Panc1 (cell line): ENCODE measurements at places on chromosomes 5 and 9. TPM values are rescaled to one million over a fixed set of nuclear protein-coding genes. Genes with fewer than 3 reads are reported as not detected.

BARX1 gene
- total RNA-seq = 81.2 TPM

GRCh38 chr5:94028001-94028400 lies 286.6 kb upstream of the POU5F2 start:
- DNase-seq = no peak

- DNase-seq = no peak
Measured at GRCh38 chr5:93603078-93603792, 20.2 kb downstream of the NR2F1 start.

DNA sequence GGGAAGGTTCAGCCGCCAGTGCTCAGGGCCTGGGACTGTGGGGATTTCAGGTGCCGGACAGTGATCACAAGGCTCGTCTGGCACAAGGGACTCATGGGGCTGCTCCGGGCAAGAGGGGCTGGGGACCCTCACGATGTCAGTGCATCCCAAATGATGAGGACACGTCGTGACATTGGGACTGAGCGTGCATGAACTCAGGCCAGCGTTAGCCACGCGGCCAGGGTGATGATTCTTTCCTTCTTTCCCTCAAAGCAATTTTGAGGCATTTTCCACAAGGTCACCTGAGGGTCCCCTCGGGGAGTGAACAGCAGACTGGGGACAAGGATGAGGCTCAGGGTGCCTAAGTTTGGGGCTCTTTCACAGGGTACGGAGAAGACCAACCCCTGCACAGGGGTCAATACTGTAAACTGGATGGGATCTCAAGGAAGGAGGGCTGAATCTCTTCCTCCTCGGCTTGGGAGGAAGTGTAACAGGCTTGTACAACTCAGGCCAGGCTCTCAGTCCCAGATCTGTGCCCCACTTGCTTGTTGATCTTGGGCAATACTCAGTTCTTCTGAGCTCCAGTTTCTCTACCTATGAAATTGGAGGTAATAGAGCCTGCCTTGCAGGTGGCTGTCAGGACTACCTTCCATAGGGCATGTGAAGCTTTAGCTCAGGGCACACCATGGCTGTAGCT lies 78.5 kb downstream of the PRRT1B start:
- no peak for DNase-seq

DNA sequence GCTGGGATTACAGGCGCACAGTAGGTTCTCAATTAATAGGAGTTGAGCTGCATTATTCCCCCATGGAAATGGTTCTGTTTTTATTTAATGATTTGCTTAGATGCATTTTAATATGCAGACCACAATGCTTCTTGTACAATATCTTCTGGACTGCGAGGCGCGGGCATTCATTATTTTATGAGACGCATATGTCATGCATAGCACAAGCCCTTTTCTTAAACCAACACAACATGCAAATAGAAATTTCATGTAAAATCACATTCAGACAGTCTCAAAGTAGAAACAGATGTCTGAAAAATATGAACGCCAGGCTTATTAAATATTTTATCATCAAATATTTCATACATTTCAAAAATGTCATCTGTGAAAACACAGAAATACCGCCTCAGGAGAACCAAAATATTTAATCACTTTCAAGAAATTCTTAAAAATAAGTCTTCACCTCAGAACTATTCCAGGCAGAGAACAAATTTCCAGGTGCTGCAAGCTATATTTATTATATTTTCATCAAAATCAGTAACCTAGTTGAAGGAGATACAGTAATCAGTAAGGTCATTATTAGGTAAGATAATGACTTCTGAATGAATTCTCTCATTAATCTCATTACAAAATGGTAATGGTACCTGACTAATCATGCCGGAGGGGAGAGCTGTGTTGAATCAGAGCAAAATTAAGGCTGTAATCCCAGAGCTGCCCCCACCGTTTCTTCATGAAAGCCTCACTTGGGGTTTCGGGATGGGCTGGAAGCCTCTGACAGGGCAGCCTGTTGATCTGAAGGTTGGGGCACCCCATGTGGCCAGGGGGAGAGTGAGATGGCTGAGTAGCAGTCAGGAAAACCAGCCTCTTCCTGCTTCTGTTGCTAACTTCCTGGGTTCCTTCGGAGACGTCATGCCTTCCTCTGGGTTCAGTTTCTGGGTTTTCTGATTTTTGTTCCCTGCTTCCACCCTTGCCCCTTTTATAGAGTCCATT lies 133.9 kb upstream of the ZNF618 start:
- no peak for DNase-seq

DNA sequence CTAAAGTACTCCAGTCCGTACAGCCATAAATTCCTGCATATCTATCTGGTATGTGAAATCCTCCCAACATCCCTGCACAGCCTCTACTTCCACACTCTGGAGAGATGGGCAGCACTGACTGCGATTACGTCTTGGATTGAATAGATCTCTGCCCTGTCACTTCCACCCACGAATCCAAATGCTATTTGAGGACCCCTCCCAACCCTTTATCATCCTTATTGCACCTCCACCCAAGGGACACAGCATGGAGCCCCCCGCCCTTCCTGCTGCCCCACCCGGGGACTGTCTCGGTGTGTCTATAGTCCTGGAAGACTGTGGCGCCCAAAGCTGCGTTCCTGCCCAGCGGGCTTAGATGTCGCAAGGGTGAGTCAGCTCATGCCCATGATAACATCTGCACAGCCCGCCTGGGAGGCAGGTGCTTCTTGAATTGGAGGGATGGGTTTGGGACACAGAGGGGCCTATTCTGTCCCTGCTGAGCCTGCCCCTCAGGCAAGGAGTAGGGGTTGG lies 105.7 kb upstream of the HAND1 start:
- no peak for DNase-seq
